ENCODE measurements at places on chromosomes 11 and 22.

DNA sequence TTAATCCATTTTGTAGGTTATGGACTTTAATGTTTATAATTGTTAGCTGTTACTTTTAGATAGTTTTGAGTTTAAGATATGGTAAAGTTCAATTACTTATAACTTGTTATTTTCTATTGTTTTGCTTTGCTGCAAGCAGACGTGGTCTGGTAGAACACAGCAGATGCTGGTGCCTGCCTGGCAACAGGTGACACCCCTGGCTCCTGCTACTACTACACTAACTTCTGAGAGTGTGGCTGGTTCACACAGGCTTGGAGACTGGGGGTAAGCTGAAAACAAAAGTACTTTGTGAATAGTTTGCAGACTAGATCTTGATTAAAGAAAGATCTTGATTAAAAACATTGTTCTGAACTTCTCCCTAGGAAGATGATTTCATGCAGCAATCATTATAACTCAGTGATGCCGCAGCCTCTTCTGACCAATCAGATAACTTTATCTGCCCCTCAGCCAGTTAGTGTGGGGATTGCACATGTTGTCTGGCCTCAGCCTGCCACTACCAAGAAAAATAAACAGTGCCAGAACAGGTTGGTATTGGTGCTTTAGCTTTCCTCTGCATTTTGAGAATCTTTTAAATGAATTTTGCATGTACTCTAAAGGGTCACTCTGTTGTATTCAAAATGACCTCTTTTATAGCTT is 90.4 kb downstream of the HIPK3 start:
- DNase-seq = no peak

DNA sequence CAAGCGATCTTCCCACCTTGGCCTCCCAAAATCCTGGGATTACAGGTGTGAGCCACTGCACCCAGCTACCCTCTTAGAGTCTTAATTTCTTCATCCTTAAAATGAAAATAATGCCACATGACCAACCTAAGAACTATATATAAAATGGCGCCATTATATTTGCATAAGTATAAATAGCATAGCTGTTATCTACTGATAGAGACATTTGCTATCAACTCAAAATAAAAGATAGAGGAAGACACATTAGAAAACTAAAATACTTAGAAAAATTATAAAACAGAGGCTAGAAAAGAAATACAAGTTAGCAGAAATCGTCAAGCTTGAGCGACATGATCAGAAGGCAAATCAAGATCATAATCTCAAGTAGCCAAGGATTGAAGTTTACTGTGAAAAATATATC is 6.2 kb downstream of the FAM168A start:
- DNase-seq = no peak

GRCh38 chr22:37202716-37203115 is 9.6 kb downstream of the SSTR3 start:
- DNase-seq = no peak

DNA sequence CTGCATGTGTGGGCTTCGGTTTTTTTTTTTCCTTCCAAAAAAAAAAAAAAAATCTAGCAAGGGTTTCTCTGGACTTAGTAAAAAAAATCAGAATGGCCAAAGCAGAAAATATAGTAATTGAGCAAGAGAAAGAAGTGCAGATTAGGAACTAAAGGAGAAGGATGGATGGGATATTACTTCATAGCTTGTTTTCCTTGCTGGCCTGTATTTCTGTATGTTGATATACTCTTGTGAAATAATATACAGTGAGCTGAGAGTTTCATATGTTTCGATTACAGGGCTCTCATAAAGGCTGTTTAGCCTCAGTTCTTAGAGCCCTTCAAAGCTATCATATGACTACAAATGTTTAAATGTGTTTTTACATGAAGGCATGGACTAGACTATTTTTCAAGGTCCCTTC is 34.3 kb upstream of the NFRKB start:
- DNase-seq = peak; percentile 29

DNA sequence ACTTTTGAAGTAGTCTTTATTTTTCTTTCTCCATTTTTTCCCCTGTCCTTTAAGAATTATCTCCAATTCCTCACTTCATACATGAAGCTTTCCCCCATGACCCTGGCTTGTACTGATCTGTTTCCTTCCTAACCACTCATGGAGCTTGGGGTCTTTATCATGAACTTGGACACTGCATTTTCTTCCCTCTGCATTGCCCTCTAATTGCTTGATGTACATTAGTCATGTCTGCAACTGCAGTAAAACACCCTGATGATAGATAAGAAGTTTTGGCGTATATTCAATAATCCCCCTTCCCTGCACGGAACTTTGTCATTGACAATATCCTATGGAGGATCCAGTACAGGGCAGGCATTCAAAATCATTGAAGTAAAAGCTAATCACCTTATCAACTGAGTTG is 3.4 kb downstream of the HEPHL1 start:
- DNase-seq = no peak
